ENCODE measurements at places on chromosomes 1 and 21. TPM values are rescaled to one million over a fixed set of nuclear protein-coding genes. Genes with fewer than 3 reads are reported as not detected.
A peak's percentile ranks its signal among the peaks of the same experiment; 100 is the strongest.

MMP23B gene
- 0.99 TPM for total RNA-seq

TNFRSF4 gene
- total RNA-seq, result 107 TPM

SPRR3 gene
- total RNA-seq, result not detected

TRPM2 gene
- total RNA-seq, result 2.5 TPM

CFAP141 gene
- total RNA-seq, result not detected

DNA sequence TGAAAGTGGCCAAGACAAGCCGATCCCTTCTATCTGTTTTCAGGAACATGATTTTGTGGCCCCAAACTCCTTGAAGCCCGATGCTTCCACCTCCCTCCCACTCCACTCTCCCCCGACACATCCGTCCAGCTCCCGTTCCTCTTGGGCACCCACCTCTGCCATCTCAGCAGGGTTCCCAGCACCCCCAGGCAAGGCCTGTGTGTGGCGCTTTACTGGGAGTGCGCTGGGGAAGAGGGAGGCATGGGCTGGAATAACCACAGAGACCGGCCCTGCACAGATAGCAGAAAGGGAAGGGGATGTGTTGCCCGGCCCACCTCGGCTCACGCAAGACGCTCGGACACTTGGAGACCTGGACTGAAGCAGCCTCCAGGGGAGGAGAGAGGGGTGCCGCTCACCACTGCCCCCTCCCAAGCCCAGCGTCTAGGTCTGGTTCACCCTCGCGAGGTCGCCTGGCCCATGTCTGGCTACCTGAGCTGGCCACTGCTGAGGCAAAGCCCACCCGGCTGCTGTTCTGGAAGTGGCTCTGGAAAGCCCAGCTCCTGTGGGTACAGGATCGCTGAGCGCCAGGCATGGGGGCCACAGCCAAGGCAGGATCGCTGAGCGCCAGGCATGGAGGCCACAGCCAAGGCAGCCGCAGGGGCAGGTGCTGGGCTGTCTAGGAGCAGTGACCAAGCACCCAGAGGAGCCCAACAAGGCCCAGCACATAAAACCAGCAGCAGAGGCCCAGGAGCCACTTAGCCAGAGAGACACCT lies 23.8 kb upstream of the COL18A1 start:
- DNase-seq, result no peak
- no peak overlapping the region for H3K4me3 ChIP-seq
- no peaks in the 10 kb centered on the region for H3K4me1 ChIP-seq

FMO3 gene
- total RNA-seq, result not detected

DNA sequence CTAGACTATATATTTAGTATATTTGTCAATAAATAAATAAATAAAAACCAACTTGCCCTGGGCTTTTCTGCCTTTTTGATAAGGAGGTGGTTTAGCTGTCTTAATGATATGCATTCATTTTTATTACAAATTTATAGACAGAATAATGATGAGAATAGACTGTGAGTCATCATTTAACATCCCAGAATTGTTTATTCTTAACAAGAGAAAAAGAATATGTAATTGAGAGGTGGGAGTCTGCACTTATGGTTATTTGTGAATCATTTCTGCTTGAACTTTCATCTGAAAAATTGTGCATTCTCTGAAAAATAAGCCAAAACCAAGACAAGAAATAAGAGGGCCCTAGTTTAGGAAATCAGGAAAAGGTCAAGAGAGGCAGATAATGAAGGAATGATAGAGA lies 326.2 kb downstream of the COL11A1 start:
- H3K36me3 ChIP-seq, result no peaks in the 10 kb centered on the region
- H3K4me1 ChIP-seq, result no peaks in the 10 kb centered on the region
- no peak for DNase-seq

GRCh38 chr1:241638909-241639622 lies 1.1 kb downstream of the CHML start:
- peak overlapping the region; percentile 81 for H3K27ac ChIP-seq
- H3K27me3 ChIP-seq, result no peaks in the 10 kb centered on the region

GRCh38 chr1:52238474-52238873 lies 96.6 kb downstream of the ZFYVE9 start:
- H3K27ac ChIP-seq, result no peak overlapping the region
- H3K27me3 ChIP-seq, result no peaks in the 10 kb centered on the region
- DNase-seq, result no peak
- peaks cover 3% of the 10 kb centered on the region for H3K36me3 ChIP-seq
- H3K4me3 ChIP-seq, result no peak overlapping the region
- H3K4me1 ChIP-seq, result peaks cover 3% of the 10 kb centered on the region

LCE3E gene
- not detected for total RNA-seq

DNA sequence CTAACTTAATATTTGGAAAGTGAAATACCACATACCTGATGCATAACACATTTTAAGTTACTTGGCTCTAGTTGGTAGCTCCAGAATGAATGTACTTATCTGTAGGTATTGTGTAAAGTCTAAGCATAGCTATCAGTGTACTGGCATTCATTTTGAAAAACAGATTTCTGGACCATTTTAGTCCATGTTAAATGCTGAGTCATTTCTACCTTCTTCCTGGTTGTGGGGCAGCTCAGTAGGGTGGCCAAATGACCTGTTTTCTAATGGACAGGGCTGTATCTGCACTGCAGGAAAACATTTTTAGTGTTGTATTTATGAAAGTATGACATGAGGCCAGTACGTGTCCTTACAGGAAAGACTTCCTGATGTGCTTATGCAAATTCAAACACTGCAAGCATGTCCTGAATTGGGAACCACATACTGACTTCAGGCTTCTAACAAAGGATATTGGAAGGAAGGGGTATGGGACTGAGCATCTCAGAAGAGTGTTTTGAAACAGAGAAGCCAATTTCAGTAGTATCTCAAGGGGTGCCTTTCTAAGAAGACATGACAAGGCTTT lies 300.3 kb upstream of the B3GALT2 start:
- no peaks in the 10 kb centered on the region for H3K36me3 ChIP-seq
- peaks cover 18% of the 10 kb centered on the region for H3K4me1 ChIP-seq
- H3K4me3 ChIP-seq, result no peak overlapping the region
- no peak overlapping the region for H3K27ac ChIP-seq
- DNase-seq, result no peak
- no peaks in the 10 kb centered on the region for H3K27me3 ChIP-seq

- H3K27me3 ChIP-seq, result no peaks in the 10 kb centered on the region
- H3K27ac ChIP-seq, result peak overlapping the region; percentile 100
- no peak overlapping the region for H3K4me3 ChIP-seq
- peaks cover 93% of the 10 kb centered on the region for H3K4me1 ChIP-seq
- H3K36me3 ChIP-seq, result peaks cover 79% of the 10 kb centered on the region
Measured at GRCh38 chr1:206586501-206587445, 25.5 kb downstream of the EIF2D start.

DNA sequence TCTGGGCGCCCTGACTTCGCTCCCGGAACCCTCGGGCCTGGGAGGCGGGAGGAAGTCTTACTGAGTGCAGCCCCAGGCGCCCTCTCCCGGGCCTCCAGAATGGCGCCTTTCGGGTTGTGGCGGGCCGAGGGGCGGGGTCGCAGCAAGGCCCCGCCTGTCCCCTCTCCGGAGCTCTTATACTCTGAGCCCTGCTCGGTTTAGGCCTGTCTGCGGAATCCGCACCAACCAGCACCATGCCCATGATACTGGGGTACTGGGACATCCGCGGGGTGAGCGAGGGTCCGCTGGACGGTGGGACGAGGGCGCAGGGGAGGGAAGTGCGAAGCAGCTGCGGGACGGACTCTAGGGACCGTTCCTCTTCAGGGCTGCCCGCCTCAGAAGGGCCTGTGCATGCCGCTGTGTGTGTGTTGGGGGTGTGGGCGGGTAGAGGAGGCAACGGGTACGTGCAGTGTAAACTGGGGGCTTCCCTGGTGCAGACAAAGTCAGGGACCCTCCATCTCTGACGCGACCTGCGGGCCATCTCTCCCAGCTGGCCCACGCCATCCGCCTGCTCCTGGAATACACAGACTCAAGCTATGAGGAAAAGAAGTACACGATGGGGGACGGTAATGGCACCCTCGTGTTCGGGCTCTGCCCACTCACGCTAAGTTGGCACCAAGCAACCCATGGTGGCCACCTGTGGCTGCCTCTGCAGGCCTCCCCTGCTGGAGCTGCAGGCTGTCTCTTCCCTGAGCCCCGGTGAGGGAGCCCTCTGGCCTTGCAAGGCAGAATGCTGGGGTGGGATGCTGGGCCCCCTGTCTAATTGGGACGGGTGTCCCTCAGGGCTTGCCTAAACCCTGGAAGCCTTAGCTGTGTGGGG lies at the start of gene GSTM1:
Gene GSTM1, plus strand, starts transcription at position 177 of the 859 bp plus-strand sequence. Its CDS starts 57 bp downstream, at position 234.
- no peak within 1 kb of the TSS for H3K4me3 ChIP-seq
- DNase-seq, result no peak
- no peaks in the 10 kb centered on the region for H3K4me1 ChIP-seq
- no peaks in the 10 kb centered on the region for H3K36me3 ChIP-seq
- no peaks in the 10 kb centered on the region for H3K27me3 ChIP-seq
